Mesothelial cell of epicardium (in vitro differentiated cells): ENCODE measurements at places on chromosomes 12 and 14.

DNA sequence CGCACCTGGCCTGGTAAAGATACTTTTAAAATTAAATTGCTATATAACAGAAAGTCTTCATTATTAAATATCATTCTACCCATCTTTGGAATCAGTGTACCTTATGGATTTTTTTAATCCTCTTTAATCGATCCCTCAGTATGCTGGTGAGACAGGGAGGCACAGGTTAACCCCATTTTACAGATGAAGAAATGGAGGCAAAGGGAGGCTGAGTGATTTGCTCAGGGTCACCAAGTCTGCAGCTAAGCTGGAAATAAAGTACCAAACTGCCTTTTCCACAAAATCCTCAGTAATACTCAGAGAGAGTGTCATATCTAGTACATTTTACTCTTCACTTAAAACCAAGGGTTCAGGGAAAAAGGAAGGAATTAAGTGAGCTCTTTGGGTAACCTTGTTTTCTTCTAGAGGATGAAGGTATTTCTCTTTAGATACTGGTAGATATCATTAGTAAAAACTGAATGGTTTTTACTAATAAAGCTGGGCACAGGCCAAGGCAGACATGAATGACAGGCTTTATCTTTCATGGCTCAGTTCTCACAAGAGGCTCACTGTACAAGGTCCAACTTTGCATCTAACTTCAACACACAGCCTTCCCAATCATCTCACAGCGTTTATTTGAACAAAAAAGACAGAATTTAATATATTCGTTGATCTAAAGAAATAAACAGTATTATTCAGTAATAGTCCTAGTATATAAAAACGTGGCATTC lies 35.3 kb upstream of the TTC7B start:
- DNase-seq: no peak

DNA sequence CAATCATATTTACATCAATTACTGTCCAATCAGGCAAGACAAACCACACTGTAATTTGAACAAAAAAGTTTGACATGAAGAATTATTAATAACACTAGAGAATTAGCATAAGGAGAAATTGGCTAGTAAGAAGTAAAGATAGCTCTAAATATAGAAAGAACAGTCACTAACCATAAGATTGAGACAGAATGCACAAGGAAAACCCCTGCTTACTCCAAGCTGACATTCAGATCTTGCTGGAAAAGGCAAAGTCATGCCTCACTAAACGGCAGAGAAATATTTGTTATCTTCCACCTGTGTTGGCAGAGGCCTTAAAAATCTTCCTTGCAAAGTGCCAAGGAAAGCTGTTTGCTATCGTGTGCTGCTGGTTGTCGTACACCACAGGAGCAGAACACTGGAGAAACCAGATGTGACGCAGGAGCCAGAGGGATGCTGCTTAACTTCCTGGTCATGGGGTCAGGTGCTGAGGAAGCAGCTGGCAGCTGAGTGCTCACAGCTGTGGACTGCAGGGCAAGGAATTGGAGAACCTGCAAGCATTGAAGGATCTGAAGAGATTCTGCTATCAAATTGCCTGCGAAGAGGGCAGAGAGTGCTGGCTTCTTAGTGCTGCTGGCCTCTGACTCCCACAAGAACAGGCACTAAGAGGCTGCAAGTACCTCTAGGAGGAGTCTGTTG lies 1323.3 kb downstream of the LRFN5 start:
- DNase-seq: no peak

DNA sequence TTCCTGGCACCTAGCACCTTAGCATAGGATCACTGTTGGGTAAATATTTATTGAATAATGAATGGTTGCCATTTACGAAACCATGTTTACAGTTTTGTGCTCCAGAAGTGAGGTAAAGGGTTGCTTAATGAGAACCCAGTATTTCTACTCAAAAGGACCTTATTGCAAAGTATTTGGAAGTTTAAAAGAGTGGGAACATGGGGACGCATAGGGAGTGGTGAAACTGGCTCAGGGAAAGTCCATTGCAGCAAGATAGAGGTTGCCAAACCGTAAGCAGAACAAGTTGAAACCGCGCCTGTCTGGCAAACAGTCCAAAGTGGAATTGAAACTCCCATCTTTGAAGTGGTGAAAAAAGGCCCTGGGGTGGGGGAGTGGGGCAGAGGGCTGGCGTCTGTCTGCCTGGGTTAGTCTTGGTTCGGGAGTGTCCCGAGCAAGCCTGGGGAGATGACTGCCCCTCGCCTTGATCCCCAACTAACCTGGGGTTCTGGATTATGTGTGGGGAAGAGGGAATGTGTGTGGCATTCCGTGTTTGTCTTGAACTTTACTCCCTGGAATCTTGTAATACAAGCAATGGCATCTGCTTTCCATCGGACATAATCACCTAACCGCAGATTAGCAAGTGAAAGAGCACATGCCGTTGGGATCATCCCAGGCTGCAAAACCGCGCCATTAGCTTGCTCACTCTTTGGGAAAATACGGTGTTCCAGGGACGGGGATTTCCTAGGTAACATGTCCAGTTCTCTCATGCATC lies 7.2 kb downstream of the ALDH2 start:
- peak; percentile 42 for DNase-seq

- no peak for DNase-seq
Observed at GRCh38 chr14:73726025-73726961, 12.1 kb upstream of the PNMA1 start.

- DNase-seq: no peak
Observed at GRCh38 chr12:122094735-122095631, 16.4 kb downstream of the MLXIP start.

- DNase-seq: peak; percentile 86
Observed at GRCh38 chr12:56158029-56158925, at the start of gene MYL6. Gene MYL6, plus strand, starts transcription at chr12:56158359. Its CDS starts 43 bp downstream, at chr12:56158402.

DNA sequence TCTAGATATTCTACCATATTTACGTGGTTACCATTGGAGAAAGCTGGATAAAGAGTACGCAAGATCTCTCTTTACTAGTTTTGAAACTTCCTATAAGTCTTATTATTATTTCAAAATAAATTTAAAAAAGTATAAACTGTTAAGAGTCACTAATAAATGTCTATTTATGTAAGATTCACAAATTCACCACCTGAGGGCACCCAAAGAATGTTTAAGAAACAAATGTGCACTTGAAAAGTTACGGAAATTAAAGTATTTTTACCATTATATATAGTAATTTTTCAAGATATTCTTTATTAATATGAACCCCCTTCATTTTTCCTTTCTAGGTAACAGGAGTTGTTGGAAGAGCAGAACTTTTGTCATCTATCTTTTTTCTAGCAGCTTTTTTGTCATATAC lies 11.9 kb downstream of the TMTC3 start:
- DNase-seq: no peak

GRCh38 chr12:52436828-52437474 lies 2.8 kb upstream of the KRT75 start:
- no peak for DNase-seq

- DNase-seq: peak; percentile 75
Observed at GRCh38 chr14:22386924-22387775, 201.9 kb downstream of the DAD1 start.

- no peak for DNase-seq
Observed at GRCh38 chr14:106489112-106489881, 962.9 kb downstream of the TMEM121 start.

GRCh38 chr12:47079981-47080724 lies 394 bp upstream of the AMIGO2 start:
- no peak for DNase-seq

GRCh38 chr12:129127211-129127610 lies 273.9 kb downstream of the GLT1D1 start:
- no peak for DNase-seq
